Caki2 (cell line): ENCODE measurements at places on chromosomes 3 and 15. TPM values are rescaled to one million over a fixed set of nuclear protein-coding genes. Genes with fewer than 3 reads are reported as not detected.

EIF4A2 gene
- 96.9 and 135 TPM in 2 replicates for total RNA-seq

ACSBG1 gene
- not detected in 2 replicates for total RNA-seq

GHSR gene
- not detected in 2 replicates for total RNA-seq

EPHB1 gene
- total RNA-seq: 1.9 and 4.1 TPM in 2 replicates

UBE3A gene
- total RNA-seq: 34.0 and 42.2 TPM in 2 replicates

STRIT1 gene
- total RNA-seq: not detected in 2 replicates

NSUN3 gene
- total RNA-seq: 8.9 and 10.6 TPM in 2 replicates

KLF15 gene
- total RNA-seq: not detected in 2 replicates

DNA sequence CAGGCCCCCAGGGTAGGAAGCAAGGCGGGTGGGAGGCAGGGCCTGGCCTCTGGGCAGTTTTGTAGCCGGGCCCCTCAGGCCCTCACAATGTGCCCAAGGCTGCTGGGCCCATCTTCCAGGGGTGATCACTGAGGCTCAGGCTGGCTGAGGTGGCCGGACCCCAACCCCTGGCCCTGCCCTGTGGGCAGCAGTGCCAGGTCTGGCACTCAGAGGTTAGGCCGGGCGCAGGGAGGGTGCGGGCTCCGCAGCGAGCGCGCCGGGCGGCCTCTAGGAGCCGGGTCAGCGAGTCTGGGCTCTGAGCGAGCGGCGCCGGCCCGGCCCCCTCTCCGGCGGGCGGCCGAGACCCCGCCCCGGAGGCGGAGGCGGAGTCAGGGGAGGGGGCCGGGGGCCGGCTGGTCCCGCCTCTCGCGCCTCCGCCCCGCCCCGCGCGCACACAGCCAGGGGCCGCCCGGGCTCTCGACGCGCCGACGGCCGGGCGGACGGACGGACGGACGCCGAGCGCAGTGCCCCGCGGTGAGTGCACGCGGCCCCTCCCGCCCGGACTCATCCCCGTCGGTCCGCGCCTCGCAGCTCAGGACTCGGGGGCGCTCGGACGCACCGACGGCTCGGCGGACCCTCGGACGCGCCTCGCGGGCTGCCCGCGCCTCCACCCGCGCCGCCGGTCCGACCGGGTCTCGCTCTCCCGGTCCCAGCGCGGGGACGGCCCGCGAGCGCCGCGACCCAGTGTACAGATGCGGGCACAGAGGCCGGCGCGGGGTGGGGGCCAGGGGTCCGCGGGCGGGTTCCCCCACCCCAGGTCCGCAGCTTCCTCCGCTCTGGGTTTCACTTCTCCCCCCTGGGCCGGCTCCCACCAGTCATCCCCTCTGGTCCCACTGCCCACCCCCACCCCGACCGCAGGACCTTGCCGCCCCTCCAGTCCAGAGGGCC lies at the start of gene FBLN2:
FBLN2 (plus strand) TSS at position 430 of the 927 bp plus-strand sequence. CDS start 21,231 bp downstream, outside the sequence.
- no peak for DNase-seq

DNA sequence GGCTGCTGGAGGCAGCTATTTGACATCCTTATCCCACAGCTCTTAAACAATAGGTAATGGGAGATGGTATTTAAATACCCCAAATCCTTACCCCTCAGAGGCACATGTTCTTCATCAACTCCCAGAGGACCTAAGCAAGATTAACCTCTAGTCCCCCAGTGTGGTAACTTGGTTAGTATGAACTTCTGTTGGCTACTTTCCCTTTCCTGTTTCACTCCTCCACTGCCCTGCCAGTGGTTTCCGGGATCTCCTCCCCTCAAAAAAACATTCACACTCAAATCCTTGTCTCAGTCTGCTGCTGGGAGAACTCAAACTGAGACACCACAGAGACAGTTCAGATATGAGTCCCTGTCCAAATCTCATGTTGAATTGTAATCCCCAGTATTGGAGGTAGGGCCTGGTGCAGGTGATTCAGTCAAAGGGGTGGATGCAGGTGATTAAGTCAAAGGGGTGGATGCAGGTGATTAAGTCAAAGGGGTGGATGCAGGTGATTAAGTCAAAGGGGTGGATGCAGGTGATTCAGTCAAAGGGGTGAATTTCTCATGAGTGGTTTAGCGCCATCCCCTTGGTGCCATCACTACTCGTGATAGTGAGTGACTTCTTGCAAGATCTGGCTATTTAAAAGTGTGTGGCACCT lies 335.0 kb upstream of the CTNNB1 start:
- no peak for DNase-seq

- DNase-seq: no peak
Measured at GRCh38 chr3:38085943-38086324, 46.9 kb downstream of the DLEC1 start.

DNA sequence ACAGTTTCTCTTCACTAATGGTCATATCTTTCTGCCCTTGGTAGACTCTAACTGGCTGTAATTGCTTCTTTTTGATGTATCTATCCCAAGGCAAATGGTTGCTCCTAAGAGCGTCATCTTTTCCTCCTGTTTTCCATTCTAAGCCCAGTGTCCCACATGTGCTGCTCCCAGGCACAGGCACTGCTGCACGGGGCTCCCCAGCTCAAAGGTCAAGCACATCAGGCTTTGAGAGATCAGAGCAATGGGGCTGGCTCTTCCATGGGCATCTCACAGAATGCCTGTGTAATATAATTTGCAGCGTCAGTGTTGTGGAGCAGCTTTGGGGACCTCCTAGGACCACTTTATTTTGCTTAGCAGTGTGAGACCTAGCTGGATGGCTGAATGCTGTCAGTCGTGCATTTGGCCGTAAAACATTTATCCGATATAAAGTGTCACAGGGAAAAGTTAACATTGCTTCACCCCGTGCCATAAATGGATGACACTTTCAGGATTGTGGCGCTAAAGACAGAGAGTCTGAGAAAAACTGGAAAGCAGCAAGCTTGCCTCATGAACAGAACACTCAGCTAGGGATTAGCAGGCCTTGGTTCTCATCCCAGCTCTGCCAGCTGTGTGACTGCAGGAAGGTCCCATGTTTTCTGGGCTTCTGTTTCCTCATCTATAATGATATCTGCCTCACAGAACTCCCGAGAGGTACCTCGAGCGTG lies 277.5 kb upstream of the TBL1XR1 start:
- no peak for DNase-seq

- peak; percentile 76 for DNase-seq
Measured at GRCh38 chr3:127768346-127769008, 53.8 kb downstream of the MGLL start.

DNA sequence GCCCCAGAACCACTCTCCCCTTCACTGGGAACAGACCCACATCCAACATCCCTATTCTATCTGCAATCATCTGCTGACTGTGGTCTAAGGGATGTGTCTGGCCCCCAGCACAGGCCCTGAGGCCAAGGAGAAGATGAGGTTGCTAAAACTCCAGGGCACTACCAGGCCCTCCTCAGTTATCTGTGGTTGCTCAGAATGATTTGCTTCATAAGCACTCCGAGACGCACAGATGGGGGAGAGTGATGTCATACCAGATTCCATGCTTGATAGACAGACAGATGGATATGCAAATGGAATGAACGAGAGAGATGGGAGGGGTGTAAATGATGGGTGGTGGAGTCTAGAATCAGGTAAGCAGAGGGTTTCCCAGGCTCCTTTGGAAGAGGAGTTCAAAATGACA lies 57.8 kb downstream of the CEMIP start:
- no peak for DNase-seq

GRCh38 chr15:62104401-62104800 lies 37.6 kb downstream of the C2CD4A start:
- no peak for DNase-seq

- DNase-seq: no peak
Measured at GRCh38 chr3:77500721-77501120, 460.8 kb downstream of the ROBO2 start.

GRCh38 chr3:38454884-38455638 lies 1.4 kb downstream of the ACVR2B start:
- peak; percentile 47 for DNase-seq

- DNase-seq: no peak
Measured at GRCh38 chr15:87871731-87872320, 384.7 kb downstream of the NTRK3 start.

DNA sequence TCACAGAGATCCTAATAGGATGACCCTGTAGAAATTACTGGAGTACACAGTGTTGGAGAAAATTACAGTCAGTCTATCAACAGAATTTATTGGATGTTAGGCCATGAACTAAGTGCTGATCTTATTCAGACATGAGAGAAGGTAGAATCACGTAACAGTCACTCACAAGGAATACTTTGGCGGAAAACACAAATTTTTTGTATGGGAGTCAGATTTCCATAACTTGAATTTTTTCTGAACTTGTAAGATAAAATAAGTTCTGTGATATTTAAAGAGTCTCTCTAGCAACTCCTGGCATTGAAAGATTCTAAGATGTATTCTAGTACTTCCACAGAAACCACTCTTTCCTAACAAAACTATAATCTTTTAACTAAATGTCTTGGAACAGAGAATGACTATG lies 178.8 kb upstream of the MME start:
- DNase-seq: no peak

- DNase-seq: peak; percentile 26
Measured at GRCh38 chr3:155416500-155417118, 123.1 kb upstream of the STRIT1 start.

DNA sequence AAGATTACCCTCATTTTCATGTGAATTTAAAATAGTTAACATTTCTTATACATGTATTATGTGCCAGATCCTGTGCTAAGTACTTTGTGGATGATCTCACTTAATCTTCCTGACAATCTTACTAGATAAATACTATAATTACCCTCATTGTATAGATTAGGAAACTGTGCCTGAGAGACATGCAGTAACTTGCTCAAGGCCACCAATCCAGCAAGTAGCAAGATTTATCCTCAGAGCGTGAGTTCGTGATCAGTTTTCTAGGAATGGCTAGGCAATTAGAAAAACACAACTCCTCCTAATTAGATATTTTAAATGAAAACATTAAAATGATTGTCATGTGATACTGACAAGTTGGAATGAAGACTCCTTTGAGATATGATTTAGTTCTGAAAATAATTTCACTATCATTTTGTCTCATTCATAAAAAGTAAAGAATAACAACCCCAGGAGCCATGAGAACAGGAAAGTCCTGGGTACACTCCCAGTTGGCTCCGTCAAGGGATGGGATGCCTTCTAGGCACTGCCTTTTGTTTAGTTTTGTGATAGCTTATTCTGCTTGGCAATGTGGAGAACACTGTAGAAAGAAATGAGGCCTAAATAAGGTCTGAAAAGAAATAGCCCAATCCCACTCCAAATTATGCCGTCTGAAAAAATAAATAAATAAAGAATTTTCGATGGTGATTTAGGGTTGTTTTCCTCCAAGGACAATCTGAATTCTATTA lies 61.3 kb downstream of the FBN1 start:
- DNase-seq: no peak

DNA sequence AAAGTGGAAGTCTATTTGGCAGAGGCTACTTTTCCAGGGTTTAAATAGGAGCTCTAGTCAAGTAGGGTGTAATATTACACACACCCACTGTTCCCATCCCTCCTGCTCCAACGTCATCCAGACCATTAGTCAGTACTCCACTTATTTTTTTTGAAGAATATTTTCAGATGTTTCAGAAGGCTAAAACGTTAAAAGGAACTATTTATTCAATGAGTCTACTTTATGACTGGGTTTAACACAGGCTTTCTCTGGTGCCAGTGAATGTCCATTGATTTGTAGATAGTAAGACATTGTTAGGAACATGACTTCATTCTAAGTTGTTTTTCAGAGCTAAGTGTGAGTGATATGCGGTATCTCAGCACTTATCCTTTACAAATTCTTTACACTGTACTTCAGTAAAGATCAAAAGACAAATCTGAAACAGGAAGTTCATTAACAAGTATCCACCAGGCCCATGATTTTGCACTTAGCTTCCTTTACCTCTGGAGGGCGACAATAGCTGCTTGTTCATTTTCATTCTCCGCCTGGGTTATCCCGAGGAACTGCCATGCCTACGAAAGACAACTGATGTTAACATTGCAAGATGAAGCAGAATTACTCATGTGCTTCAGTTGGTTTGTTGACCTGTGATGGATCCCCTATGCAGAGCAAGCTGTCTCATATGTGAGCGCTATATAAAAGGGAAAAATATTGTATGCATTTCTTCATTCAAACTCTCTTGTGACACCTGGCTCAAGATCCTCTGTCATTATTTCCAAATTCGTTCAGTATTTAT lies 158.7 kb downstream of the USP13 start:
- DNase-seq: peak; percentile 55
